ENCODE measurements at places on chromosomes 13 and 19.
A peak's percentile ranks its signal among the peaks of the same experiment; 100 is the strongest.

- DNase-seq: no peak
Observed at GRCh38 chr13:97341135-97341534, 92.8 kb upstream of the RAP2A start.

- peak; percentile 50 for DNase-seq
Observed at GRCh38 chr19:48997972-48998371, 4.3 kb downstream of the RUVBL2 start.

GRCh38 chr13:94928127-94928775 lies 215.9 kb upstream of the SOX21 start:
- no peak for DNase-seq

DNA sequence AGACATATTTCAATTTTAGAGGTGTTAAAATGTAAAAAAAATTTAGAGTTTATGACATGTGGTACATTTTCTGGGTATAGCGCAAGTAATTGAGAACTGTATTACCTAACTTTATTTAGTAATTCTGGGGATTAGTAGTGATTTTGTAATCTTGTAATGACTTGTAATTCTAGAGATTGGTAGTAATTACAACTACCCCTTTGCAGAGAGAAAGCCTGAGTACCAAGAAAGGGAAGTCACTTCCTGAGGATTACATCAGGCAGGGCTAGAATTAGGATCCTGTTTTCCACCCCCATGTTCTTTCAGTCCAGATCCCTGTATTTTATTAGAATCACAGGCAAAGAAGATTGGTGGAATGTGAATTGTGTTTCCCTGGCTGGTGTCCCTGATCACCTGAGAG lies 274.9 kb downstream of the KCNRG start:
- DNase-seq: no peak

DNA sequence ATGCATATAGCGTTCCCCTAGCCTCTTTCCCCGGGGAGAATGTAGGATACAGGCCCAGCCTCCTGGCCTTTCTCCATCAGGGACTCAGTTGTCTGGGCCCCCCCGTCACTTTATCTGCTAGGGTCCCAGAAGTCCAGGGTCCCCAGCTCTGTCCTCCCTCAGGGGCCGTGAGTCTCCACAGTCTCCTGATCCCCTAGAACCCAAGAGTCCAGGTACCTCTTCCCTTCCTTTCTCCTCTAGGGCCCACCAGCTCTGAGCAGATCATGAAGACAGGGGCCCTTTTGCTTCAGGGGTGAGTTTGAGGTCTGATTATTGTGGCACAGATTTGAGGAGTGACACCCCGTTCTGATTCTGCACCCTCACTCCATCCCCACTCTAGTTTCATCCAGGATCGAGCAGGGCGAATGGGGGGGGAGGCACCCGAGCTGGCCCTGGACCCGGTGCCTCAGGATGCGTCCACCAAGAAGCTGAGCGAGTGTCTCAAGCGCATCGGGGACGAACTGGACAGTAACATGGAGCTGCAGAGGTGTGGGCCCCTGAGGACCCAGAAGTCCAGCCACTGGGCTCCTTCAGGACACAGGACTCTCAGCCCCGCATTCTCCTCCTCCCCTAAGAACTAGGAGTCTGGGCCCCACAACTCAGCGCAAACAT lies 758 bp downstream of the BAX start:
- DNase-seq: no peak

DNA sequence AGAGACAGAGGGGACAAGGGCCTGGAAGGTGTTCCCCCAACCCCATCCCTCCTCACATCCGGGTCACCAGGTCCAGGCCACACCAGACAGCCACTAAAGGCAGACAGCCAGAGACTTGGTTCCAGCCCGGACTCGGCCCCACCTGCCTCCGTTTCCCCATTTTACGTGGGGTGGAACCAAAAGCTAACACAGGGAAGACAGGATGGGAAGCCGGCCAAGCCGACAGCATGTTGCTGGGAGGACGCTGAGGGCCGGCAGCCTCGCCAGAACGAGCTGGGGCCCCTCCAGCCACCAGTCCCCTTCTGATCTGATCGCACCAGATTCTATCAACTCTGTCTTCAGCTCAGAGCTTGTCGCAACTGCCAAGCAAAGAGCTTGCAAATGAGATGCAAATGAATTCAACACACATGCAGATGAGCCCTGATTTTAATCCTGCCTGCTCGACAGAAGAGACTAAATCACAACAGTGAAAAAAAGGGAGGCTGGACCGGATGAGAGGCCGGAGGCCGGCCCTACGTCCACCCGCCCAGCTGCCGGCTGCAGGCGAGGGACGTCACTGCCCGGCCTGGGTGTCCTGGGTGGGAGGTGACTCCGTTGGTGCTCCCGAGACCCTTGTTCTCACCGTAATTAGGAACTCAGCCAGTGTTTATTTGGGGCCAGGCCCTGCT lies 17.5 kb upstream of the SHC2 start:
- no peak for DNase-seq

- no peak for DNase-seq
Observed at GRCh38 chr19:40321566-40322270, 26.5 kb downstream of the C19orf47 start.
